ENCODE measurements at places on chromosomes 11 and 22. TPM values are rescaled to one million over a fixed set of nuclear protein-coding genes. Genes with fewer than 3 reads are reported as not detected.

DNA sequence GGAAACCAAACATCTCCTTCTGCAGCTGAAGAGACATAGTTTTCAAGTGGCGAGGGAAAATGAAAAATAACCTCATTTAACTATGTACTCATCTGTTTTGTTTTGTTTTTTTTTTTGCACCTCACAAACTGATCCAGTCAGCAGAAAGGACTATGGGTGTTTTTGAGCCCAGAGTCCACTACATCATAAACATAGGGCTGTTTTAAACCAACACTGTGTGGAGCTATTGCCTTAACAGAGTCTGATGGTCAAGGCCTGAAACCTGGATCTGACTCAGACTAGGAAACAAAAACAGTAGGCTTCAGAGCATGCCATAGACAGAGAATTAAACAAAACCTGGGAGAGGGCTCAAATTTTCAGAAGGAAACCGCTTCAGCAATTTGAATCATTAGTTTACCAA is 99.3 kb upstream of the FSHB start:
- no peak for DNase-seq

Gene MAJIN
- total RNA-seq, result not detected

- no peak for DNase-seq
Observed at GRCh38 chr11:9826390-9826789, 162.5 kb downstream of the SWAP70 start.

Gene OR5A1
- total RNA-seq, result not detected

GRCh38 chr22:27148055-27148454 is 490.7 kb downstream of the MIAT start:
- DNase-seq, result no peak
